ENCODE measurements at places on chromosomes 16 and 17.

GRCh38 chr17:16917671-16918394 is 54.1 kb downstream of the TNFRSF13B start:
- no peak for DNase-seq

DNA sequence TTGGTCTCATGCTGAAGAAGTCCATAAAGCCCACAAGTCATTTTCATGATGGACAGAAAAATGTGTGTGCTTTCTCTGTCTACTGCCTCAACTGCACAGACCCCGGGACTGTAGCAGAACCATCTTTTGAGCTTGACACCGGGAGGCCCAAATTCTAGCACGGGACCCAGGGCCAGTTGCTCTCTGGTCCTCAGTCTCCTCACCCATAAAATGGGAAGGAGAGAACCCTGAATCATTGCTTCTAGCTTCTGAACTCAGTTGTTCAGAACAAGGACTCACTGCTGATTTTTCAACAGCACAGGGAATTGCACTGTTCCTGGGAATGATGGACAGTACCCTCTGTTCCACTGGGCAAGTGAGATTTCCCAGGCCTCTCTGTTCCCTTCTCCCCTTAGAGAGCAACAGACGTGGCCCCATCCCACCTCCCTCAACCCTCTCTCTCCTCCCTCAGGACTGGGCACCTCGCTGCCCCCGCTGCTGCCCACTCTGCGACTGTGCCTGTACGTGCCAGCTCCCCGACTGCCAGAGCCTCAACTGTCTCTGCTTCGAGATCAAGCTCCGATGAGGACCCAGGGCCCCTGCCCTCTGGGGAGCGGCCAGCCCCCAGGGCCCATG is 2.2 kb upstream of the ALDOA start:
- DNase-seq: no peak

- DNase-seq: no peak
Measured at GRCh38 chr17:79079421-79080200, 5.0 kb downstream of the ENGASE start.

DNA sequence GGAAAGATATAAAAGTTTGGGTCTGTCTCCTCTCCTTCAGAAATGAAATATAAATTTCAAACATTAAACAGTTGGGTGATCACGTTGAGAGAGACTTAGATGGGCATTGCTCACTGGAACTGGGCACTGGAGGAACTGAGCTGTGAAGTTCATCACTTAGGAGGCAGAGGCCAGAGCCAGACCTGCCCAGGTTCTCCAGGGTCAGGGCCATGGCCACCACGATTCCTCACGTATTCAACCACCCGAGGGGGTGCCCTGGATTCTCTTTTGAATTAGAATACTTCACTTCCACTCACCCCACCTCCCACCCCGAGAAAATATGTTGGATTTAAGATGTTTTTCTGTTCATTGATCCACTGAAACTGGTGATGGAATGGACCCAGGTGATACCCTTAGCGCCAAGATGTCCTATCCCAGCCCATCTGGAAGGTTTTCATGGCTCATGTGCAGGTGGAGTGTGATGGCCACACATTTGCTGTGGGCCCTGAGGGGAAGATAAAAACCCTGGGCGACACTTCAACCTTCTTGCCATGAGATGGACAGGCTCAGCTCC is 6.1 kb downstream of the PRR29 start:
- no peak for DNase-seq

DNA sequence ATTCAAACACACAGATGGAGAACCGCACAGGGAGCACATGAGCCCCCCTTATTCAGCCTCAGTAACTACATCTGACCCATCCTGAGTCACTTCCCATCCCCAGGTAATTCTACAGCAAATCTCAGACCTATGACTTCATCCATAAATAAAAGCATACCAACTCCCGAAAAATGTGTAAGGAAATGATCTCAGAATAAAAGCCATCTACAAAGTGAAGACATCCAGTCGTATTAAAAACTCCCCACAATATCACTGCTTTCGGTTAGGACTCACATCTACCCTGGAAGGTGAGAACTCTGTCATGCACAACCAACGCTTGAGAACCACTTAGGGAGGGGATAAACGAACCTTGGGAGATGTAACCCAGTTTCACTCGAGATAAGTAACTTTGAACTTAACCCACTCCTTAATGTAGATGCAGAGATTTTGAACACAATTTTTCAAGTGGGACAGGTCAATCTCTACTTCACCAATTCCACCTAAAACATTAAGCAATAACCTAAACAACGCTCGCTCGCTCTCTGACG is 1.3 kb downstream of the USP36 start:
- DNase-seq: peak; percentile 50

DNA sequence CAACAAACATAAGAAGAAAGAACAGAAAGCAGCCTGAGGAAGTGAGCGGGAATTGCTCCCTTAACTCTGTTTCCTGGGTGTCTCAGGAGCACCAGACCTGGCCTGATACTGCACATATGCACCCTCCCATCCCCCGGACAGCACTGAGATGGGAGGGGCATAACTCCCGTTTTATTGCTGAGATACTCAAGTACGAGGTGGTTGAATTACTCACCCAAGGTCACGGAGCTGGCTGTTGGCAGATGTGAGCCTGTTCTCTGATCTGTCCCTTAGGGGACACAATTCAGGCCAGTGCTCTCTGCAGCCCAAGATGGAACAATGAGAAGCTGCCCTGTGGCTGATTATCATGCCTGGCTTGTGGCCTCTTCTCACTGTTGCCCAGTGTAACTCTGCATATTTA is 9.1 kb upstream of the MED9 start:
- no peak for DNase-seq

DNA sequence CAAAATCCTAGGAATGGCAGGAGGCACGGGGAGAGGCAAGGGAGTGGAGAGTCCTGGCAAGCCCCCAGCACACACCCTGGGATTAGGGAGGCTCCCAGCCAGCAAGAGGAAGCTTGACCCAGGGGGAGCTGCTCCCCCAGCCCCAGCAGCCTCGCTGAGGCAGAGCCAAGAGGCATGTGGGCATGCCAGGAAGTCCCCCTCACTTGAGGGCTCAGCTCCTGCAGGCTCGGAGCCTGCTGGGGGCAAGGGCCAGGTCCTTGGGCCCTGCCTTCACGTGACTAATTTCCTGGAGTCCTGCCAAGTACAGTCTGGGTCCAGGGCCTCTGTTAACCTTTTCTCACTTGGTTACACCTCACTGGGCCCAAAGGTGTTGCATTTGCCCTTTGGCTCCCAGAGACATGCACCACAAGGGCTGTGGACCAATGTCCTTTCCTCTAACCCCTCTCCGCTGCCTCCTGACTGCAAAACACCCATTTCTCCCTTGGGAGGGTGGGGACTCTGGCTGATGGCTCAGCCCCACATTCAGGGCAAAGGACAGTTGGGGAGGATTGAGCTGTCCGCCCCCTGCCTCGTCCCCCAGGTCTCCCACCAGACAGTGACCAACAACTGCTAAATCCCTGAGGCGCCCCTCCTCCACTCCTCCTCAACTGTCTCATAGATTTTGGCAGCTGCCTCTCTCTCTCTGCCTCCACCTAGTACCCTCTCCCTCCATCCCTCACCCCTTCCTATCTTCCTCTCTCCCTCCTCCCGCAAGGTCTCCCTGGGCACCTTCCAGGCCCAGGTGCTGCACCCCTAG is 4.4 kb upstream of the SLC47A2 start:
- no peak for DNase-seq

DNA sequence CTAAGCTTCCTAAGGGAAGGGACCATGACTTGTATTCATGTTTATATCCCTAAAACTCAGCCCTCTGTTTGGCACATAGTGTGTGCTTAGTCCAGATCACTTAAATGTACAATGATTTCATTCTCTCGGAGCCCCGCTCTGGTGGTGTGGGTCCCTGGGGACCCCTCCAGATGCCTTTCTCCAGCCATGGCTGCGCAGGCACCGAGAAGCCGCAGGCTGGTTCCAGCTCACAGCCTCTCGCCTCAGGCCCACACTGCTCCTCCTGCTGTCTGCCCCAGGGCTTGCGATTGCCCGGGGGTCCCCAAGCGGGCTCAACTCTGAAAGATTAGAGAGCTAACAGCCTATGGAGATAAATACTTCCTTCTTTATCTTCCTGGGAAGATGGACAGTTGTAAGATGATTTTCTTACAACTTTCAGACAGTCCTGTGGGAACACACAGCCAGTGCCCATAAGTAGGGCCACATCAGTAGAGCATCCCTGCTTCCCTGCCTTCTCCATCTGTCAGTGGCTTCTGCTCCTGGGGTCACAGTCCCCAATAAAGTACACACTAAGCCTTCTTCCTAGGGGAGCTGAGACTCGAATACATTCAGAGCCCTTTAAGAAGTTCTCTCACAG is 66.2 kb downstream of the CENPV start:
- DNase-seq: no peak

GRCh38 chr17:57915544-57915943 is 39.7 kb downstream of the CUEDC1 start:
- DNase-seq: no peak

DNA sequence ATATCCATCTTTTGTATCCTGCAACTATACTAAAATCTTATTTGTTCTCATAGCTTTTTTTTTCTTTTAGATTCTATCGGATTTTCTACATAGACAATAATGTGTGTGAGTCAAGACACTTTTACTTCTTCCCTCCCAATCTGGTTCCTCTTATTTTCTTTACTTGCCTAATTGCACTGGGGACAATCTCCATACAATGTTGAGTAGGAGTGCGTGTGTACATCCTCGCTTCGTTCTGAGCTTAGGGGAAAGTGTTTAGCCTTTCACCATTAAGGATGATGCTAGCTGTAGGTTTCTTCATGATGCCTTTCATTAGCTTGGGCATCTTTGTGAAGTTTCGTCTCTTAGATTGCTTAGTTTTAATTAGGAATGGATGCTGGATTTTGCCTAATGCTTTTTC is 2.9 kb downstream of the SPATA32 start:
- DNase-seq: no peak

DNA sequence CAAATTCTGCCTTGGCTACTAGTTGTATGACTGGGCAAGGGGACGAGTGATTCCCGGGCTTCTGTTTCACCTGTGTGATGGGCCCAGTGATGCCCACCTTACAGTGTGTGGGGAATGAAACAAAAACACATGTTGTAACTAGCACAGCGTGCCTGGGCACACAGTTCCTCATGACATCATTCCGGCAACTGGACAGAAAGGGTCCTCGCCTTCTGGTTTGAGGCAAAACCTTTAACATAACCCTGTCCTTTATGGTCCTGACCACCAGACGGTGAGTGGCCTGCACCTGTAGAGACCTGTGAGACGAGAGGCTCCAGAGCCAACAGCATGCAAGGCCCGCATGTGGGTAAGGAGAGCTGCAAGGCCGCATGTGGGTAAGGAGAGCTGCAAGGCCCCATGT is 7.7 kb upstream of the SLC38A8 start:
- DNase-seq: no peak

- no peak for DNase-seq
Measured at GRCh38 chr16:67207249-67208091, 8.5 kb downstream of the ELMO3 start.

DNA sequence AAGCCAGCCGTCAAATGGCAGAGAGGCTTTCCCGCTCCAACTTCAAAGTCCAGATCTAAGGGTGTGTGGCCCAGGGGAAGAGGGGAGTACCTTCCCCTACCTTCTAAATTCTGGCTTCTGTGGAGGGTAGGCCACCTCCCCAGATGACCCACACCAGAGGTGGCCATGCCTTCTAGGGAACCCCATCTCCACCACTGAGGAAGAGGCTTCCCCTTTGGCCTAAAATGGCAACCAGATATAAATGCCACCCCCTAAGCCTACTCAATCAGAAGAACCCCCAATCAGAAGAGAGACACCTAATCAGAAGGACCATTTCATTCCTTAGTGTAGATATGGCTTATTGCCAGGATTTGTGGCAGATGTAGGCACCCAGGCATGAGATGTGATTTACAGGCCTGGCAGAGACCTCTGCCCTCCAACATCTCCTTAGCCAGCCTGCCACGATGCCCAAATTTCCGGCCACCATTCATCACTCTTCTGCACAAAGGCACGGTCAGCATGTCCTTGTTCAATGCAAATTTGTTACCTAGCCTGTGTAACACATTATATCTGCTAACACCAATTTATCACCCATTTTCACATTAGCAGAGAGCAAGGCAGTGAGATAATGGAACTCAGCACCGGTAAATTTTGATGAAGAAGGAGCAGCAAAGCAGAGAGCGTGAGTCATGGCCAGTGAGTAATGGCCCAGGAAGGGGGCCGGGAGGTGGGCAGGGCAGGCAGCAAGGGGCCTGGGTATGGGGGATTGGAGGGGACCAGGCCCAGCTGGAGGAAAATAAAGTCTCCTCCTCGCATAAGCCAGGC is 1.2 kb upstream of the MGAT5B start:
- no peak for DNase-seq

- DNase-seq: no peak
Measured at GRCh38 chr17:29588017-29588561, 1.4 kb downstream of the GIT1 start.

DNA sequence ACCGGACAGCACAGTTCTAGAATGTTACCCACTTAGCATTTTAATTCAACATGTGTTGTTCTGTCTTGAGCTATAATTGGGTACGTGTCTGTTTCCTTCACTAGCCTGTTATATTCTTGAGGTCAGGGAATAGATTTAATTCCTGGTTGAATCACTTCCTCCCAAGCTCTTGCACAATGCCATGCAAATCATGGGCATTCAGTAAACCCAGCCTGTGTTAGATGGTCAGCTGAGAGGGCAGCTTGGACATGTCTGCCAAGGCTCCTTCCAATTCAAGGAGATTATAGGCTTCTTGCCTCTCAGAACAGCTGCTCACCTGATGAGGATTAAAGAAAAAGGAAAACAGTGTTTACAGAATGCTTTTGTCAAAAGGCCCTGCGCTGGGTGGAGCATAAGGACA is 12.6 kb downstream of the C1QTNF1 start:
- peak; percentile 36 for DNase-seq

DNA sequence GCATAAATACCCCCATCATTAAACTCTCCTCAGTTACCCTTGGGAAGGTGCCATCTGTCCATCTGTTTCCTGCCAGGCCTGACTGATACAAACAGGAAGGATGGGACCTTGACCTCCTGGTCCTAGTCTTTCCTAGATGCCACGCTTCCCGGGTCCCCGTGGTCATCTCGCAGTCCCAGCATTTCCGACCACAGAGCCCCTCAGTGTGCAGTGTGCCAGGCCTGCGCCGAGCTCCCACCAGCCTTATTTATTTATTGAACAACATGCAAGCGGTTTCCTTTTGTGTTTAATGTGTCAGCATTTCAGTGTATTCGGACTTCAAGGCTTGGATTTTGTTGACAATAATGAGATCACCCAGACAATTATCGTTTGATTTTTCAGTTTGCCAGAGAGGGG is 45.6 kb upstream of the NKD1 start:
- DNase-seq: no peak

DNA sequence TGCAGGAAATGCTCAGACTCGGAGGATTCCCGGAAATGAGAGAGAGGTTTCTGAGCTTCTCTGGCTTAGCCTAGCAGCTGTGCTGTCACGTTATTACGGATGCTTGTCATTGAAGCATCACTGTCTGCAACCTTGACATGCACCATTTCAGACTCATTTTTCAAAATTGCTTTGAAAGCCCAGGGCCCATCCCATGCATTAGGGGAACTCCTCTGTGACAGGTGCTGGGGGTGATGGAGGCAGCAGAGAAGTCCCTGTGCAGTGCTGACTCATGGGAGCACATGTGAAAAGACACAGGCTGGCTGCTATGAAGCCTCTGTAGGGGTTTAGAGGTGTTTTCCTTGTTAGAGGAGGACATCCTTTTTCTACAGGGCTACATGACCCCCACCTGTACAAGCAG is 214.0 kb upstream of the MPHOSPH6 start:
- DNase-seq: no peak

GRCh38 chr17:50758989-50759544 is 8.3 kb downstream of the ANKRD40CL start:
- no peak for DNase-seq

- peak; percentile 50 for DNase-seq
Measured at GRCh38 chr16:11354733-11355574, 9.7 kb downstream of the RMI2 start.

Measured in AML-193 (cell line).